ENCODE measurements at places on chromosomes 7 and 10.

- no peak for DNase-seq
Measured at GRCh38 chr10:12088919-12089318, 20.2 kb downstream of the DHTKD1 start.

DNA sequence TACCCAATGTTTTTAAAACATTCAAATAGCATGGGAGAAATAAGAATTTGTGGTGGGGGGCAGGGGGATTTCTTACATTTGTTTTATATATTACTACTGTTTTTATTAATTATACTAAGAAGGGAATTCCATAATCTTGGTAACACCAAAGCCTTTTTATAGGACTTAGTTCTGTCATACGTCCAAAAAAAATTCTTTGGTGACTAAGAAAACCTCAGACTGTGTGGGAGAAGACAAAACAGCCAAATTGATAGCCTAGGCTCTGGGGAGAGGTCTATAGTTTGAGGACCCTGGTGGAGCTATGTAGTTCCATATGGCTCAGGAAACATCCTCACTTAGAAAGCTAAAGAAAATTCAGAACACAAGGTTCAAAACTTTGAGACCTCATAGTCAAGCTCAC lies 23.4 kb downstream of the ACSM6 start:
- DNase-seq: no peak

- DNase-seq: no peak
Measured at GRCh38 chr7:81783818-81784217, 14.0 kb upstream of the HGF start.

DNA sequence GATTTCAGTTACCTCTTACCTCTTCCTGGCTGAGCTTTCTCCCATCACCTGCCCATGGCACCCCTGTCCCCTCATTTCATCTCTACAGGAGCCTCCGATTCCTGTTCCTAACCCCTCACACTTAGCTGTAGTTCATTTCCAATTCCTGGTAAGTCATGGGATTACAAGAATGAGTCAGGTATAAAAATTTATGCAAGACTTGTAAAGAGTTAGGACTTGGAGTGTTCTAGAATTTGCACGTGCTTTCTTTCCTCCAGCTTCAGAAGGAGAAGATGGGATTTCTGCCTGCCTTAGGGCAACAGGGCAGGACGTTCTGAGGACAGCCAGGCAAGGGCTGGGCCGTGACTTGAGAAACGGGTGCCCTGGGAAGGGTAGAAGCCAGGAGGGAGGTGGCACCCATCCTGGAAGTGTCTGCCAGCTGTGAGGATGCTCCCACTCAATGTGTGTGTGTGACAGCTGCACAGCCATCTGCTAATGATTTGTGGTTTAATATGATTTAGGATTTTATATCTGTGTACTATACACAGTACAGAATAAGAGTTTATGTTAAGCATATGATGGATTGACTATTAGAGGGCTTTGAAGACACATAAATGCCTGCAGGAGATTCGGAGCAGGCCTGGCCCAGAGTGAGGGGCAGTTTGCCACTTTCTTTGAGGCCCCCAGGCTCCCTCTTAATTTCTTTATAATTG lies 81.5 kb upstream of the VIPR2 start:
- no peak for DNase-seq

GRCh38 chr10:108014902-108015177 lies 850.3 kb upstream of the SORCS1 start:
- no peak for DNase-seq

- no peak for DNase-seq
Measured at GRCh38 chr10:11454160-11454559, 157.3 kb downstream of the USP6NL start.

DNA sequence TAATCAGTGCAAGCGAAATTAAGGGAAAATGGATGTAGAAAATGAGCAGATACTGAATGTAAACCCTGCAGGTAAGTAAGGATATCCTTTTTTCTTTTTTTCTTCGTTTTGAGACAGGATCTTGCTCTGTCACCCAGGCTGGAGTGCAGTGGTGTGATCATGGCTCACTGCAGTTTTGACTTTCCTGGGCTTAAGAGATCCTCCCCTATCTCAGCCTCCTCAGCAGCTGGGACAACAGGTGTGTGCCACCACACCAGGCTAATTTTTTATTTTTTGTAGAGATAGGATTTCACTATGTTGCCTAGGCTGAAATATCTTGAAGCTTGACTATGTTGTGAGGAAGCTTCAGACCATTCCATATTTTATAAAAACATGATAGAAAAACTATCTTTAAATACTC lies 4.3 kb downstream of the PDCD4 start:
- no peak for DNase-seq

- DNase-seq: no peak
Measured at GRCh38 chr7:106067678-106068077, 44.4 kb downstream of the SYPL1 start.

- no peak for DNase-seq
Measured at GRCh38 chr7:31497516-31497915, 16.4 kb upstream of the ITPRID1 start.

GRCh38 chr10:72379062-72379461 lies 24.3 kb upstream of the DNAJB12 start:
- DNase-seq: no peak

GRCh38 chr10:14146025-14146424 lies 184.7 kb downstream of the FRMD4A start:
- no peak for DNase-seq

- DNase-seq: no peak
Measured at GRCh38 chr7:35677582-35678356, 17.2 kb downstream of the HERPUD2 start.

GRCh38 chr7:144653449-144653848 lies 182.4 kb downstream of the TPK1 start:
- DNase-seq: no peak

GRCh38 chr7:154911862-154912455 lies 91.0 kb downstream of the PAXIP1 start:
- no peak for DNase-seq

DNA sequence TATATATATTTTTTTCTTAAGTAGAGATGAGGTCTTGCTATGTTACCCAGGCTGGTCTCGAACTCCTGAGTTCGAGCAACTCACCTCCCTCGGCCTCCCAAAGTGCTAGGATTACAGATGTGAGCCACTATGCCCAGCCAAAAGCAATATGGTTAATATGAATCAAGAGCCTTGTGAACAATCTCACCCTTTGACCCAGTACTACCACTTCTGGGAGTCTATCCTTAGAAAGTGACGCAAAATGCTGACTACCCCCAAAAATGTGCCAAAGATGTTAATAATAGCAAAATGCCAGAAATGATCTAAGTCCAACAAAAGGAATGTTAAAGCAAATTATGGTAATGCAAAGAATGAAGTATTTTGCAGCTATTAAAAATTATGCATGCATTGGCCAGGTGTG lies 44.3 kb downstream of the HOXA1 start:
- no peak for DNase-seq

DNA sequence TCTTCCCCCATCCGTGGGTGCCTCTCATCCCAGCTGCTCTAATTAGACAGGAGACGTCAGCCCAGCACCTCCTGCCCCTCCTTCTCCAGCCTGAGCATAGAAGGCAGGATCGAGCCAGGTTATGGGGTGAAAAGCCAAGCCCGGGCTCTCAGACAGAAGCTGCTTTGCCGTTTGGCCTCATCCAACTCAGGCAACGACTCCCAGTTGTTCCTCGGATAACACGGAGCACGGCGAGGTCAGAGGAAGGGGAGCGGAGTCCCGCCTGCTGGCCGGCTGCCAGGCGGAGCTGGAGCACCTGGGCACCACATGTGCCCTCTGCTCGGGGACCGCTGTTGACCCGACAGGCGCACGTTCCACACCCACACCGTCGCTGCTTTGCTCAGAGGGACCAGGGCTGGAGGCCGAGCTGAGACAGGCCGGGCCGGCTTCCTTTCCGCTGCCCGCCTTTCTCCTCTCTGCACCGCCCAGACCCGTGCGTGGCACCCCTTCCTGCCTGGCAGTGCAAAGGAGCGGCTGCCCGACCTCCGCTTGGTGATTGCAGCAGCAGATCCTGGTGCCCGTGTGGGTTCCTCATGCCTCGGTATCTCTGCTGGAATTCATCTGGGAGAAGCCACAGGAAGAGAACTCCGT lies 21.6 kb upstream of the UNCX start:
- DNase-seq: no peak

DNA sequence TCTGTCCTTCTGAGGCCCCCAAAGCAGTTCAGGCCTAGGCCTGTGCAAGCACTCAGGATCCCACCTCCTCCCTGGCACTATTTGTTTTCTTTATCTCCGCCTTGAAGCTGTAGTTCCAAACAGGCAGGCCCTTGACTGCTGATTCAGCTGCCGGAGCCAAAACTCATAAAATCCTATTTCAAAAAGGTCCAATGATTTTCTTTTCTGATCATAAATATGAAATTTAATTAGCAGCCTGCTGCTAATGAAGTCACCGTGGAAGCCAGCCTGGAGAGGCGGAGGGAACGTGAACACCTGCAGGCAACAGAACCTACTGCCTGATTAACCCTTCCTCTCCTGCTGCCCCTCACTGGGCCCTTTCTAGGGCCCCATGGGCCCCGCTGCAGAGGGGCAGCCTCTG lies 60.1 kb downstream of the CARD11 start:
- no peak for DNase-seq

DNA sequence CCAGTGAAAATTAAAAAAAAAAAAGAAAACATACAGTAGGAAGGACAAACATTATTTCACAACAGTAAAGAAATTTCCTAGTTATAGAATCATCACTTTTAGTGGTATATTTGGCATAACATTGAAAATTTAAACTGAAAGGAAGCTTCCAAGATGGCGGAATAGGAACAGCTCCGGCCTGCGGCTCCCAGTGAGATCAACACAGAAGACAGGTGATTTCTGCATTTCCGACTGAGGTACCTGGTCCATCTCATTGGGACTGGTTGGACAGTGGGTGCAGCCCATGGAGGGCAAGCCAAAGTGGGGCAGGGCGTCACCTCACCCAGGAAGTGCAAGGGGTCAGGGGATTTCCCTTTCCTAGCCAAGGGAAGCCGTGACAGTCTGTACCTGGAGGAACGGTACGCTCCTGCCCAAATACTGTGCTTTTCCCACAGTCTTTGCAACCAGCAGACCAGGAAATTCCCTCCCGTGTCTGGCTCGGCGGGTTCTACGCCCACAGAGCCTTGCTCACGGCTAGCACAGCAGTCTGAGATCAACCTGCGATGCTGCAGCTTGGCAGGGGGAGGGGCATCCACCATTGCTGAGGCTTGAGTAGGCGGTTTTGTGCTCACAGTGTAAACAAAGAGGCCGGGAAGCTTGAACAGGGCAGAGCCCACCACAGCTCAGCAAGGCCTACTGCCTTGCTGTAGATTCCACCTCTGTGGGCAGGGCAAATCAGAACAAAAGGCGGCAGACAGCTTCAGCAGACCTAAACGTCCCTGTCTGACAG lies 19.4 kb downstream of the PON3 start:
- DNase-seq: no peak

GRCh38 chr10:79372871-79373270 lies 25.6 kb downstream of the PPIF start:
- DNase-seq: no peak

GRCh38 chr10:115093286-115093775 lies at the start of gene ATRNL1:
ATRNL1 (plus strand) TSS chr10:115093365; CDS start chr10:115093751, 386 bp downstream.
- DNase-seq: no peak

DNA sequence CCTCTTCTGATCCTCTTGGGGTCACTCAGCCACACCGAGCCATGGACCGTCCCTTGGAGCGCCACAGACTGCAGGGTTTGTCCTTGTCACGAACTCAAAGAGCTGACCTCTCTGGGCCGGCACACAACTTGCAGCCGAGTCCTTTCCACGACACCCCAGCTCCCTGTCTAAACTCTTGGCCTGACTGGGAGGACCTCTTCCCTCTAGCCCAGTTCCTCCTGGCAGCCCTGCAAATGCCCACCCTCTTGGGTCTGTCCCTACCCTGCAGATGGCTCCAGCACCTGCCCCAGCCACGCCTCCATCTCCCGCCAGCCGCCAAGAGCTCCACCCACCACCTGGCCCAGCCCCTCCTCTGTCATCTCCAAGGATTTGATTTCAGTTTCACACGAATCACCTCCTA lies 339.2 kb downstream of the DNAJB6 start:
- DNase-seq: no peak

GRCh38 chr10:13337827-13338196 lies 10.3 kb downstream of the SEPHS1 start:
- no peak for DNase-seq

GRCh38 chr7:2626498-2627117 lies 5.2 kb upstream of the TTYH3 start:
- no peak for DNase-seq

GRCh38 chr7:48274662-48275061 lies 103.4 kb downstream of the ABCA13 start:
- DNase-seq: no peak

DNA sequence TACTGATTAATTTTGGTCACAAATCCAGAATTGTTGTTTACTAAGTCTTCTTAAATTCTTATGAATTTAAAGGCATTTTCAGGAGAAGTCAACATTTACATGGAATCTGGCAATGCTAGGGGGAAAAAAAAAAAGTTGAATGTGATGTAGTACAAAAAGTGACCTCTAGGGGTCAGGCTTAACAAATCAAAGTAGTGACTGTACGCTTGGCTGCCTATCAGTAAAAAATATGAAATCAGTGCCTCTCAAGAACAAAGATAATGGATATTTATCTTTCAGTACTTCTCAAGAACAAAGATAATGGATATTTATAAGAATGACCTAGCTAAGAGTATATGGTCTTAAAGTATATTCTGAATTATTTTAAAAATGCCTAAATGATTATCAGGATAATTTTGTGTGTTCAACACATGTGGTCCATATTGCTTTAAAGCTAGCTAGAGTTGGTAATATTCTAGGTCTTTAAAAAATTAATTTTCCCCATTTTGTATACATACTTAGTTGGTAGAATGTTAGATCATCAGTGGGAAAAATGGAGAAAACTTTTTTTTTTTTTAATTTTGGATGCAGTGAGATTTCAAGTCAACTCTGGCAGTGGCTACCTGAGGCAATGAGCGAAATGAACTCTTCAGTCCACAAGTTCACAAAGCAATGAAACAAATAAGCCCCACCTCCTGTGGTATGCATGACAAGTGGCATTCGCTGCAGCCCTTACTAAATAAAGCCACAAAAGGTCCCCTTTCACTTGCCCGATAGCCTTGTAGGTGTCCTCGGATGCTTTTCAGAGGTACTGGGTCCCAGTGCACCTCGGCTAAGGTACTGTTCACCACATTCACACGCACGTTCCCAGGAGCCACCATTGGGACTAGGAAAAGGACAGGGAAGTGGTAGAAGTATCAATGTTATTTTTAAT lies 51.2 kb upstream of the LAMB4 start:
- no peak for DNase-seq

DNA sequence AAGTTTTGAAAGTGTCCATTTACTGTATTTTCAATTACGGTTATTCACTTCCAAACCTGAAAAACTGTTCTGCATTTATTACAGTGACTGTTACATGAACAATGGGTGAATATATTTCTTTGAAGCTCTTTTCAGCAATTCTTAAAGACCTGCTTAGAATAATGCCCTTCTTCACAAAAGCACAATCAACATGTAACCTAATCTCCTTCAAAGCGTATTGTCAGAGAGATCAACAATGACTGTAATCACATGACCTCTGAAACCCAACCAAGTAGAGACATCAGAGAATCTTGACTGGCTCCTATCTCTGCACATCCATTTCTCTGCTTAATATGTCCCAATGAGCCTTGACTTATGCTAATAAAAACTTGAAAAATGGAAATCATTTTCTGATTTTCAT lies 126.7 kb downstream of the NRCAM start:
- no peak for DNase-seq

GRCh38 chr7:14855033-14855794 lies 47.3 kb downstream of the DGKB start:
- no peak for DNase-seq
